ENCODE measurements at places on chromosomes 4 and X. TPM values are rescaled to one million over a fixed set of nuclear protein-coding genes. Genes with fewer than 3 reads are reported as not detected.
A peak's percentile ranks its signal among the peaks of the same experiment; 100 is the strongest.

DNA sequence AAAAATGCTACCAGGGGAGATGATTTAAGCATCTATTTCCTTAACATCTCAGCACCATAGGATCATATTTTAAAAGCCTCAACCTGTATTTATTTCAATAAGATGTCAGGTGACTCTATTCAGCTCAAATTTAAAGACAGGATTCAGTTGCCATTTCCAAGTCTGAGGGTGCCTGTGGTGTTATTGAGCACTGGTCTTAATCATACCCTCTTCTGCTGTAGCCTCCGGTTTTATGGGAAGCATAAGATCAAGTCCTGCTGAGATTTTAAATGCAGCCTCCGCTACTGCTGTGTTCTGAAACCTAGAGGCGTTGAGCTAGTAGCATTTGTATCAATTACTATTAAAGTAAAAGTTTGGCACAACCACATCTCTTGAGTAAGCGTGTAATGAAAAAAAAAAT lies 185.7 kb upstream of the NWD2 start:
- no peak for DNase-seq
- no peaks in the 10 kb centered on the region for H3K4me1 ChIP-seq
- no peak overlapping the region for H3K27ac ChIP-seq
- H3K4me3 ChIP-seq = no peak overlapping the region
- H3K27me3 ChIP-seq = no peaks in the 10 kb centered on the region

Gene GPRASP3
- 4.3 TPM for total RNA-seq

- H3K27me3 ChIP-seq = no peaks in the 10 kb centered on the region
- no peak overlapping the region for H3K4me3 ChIP-seq
- no peak overlapping the region for H3K27ac ChIP-seq
These were observed 117.3 kb downstream of the WDFY3 start for GRCh38 chr4:84849051-84849640.

Gene TLR1
- total RNA-seq = 26.4 TPM

DNA sequence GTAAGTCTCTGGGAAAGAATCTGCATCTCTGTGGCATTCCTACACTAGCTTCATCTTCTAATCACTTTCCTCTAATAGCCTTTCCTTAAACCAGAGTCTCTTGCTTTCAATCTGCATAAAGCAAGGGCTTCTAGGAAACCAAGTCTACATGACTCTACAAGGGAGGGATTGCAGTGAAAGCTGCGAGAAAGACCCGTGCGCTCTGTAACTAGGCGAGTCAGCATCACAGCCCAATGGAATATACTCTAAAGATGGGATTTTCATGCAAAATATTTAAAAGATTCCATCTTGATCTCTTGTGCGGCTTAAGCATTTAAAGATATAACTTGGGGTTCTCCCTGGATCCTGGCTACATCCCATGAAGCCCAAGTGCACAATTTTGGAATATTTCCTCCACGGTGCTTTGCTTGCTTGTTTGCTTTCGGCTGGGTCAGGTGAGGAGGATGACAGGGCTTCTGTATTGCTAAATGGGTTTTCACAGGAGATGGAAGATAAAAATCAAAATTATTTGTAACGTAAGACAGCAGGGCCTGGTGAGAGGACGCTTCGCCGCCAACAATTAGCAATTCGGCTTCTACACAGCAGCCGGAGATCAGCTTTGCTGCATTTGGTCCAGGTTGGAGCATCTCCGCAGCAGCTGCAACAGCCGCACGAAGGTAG lies 687 bp upstream of the GRIA2 start:
- H3K4me1 ChIP-seq = peaks cover 3% of the 10 kb centered on the region
- H3K36me3 ChIP-seq = no peaks in the 10 kb centered on the region
- H3K27ac ChIP-seq = no peak overlapping the region
- no peak for DNase-seq

GRCh38 chrX:46918434-46918833 lies 6.2 kb downstream of the JADE3 start:
- no peaks in the 10 kb centered on the region for H3K27me3 ChIP-seq
- no peak overlapping the region for H3K4me3 ChIP-seq
- H3K36me3 ChIP-seq = no peaks in the 10 kb centered on the region
- no peak overlapping the region for H3K27ac ChIP-seq
- no peaks in the 10 kb centered on the region for H3K4me1 ChIP-seq
- DNase-seq = no peak

Gene GRK4
- 8.0 TPM for total RNA-seq

Gene SCRG1
- total RNA-seq = not detected

Gene ZNF595
- 16.1 TPM for total RNA-seq

DNA sequence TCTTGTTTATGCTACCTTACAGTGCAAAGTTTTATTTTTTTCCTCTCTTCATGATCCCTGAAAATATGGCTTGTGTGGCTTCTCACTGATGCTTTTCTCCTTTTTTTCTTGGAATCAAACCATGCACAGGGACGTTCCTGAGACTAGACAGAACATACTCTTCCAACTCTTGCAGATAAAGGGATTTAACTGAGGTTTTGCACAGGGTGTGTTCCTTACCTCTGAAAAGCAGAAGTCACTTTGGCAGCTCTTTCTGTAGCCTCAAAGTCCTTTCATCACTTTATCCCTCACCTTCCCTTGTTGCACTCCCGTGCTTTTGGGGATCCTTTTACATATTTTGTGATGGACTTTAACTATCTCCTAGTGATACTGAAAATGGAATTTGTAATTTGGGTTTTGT lies 300.1 kb downstream of the SPRY1 start:
- H3K4me1 ChIP-seq = no peaks in the 10 kb centered on the region
- no peak overlapping the region for H3K4me3 ChIP-seq
- no peak for DNase-seq
- no peak overlapping the region for H3K27ac ChIP-seq
- H3K36me3 ChIP-seq = no peaks in the 10 kb centered on the region

GRCh38 chrX:111560801-111561200 lies 49.4 kb downstream of the SERTM2 start:
- H3K4me3 ChIP-seq = no peak overlapping the region
- H3K27me3 ChIP-seq = no peaks in the 10 kb centered on the region
- no peaks in the 10 kb centered on the region for H3K4me1 ChIP-seq
- no peak overlapping the region for H3K27ac ChIP-seq
- DNase-seq = no peak

GRCh38 chrX:147733369-147733768 lies 178.3 kb upstream of the FMR1 start:
- no peaks in the 10 kb centered on the region for H3K4me1 ChIP-seq
- DNase-seq = no peak
- no peaks in the 10 kb centered on the region for H3K27me3 ChIP-seq
- H3K4me3 ChIP-seq = no peak overlapping the region
- H3K36me3 ChIP-seq = no peaks in the 10 kb centered on the region
- H3K27ac ChIP-seq = no peak overlapping the region

DNA sequence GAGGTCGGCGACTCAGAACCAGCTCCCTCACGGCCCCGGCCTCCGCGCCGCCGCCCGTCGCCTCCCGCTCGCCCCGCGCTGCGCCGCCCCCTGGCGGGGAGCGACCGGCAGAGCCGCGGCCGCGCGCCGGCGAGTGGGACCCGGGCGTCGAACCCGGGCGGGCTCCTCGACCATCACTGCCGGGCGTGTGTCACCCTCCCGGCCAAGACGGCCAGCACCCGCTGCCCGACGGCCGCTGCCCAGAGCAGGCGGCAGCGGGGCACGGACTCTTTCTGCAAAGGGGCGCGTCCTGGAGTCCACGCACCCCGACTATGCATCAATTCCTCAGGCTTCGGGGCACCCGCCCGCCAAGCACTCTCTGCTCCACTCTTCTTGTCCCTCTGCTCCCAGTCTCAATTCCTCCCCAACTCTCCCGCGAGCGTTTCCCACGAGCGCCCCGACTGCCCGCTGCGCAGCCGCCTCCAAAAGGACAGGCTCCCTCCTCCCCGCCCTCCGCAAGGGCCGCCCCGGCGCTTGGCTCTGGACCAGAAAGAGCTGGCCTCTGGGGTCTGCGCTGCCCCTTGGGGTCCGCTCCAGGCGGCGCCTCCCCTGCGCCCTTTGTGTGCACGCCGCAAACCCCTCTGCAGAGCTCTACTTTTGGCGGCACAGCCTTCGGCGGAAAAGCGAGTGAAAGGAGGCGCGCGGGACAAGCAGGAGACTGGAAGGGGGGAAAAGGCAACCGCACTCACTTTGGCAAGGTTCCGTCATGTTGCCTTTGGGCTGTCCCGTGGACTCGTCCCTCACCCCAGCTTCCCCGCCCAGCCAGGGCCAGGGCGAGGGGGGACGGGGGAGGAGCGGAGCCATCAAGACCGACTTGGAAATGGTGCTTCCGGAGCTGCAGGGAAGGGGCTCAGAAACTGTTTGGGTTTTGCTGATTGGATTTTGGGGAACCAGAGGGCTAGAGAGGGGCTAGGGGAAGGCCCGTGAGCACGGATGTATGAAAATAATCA lies 1.0 kb downstream of the PDE5A start:
- peak overlapping the region; percentile 84 for H3K27ac ChIP-seq
- H3K27me3 ChIP-seq = peaks cover 4% of the 10 kb centered on the region
- H3K4me1 ChIP-seq = peaks cover 4% of the 10 kb centered on the region
- peak; percentile 83 for DNase-seq
- peak overlapping the region; percentile 80 for H3K4me3 ChIP-seq

Gene GPR143
- total RNA-seq = 1.6 TPM

Gene SSX2B
- not detected for total RNA-seq

DNA sequence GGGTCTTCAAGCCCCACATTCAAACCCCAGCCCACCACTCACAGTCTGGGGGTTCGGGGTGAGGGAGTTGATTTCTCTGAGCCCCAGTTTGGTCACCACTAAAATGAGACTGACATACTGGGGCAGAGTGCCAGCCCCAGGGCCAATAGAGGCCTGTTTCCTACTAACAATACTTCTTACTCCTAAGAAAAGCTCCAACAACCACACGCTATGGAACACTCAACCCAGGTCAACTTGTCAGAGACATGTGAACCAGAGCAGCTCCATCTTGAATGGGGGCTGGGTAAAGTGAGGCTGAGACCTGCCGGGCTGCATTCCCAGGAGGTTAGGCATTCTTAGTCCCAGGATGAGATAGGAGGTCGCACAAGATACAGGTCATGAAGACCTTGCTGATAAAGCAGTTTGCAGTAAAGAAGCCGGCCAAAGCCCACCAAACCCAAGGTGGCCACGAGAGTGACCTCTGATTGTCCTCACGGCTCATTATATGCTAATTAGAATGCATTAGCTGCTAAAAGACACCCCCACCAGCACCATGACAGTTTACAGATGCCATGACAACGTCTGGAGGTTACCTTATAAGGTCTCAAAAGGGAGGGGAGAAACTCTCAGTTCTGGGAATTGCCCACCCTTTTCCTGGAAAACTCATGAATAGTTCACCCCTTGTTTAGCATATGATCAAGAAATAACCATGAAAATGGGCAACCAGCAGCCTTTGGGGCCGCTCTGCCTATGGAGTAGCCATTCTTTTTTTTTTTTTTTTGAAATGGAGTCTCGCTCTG lies 26.6 kb upstream of the HTRA3 start:
- H3K36me3 ChIP-seq = peaks cover 17% of the 10 kb centered on the region
- peaks cover 23% of the 10 kb centered on the region for H3K4me1 ChIP-seq
- peak overlapping the region; percentile 47 for H3K27ac ChIP-seq
- H3K27me3 ChIP-seq = no peaks in the 10 kb centered on the region

DNA sequence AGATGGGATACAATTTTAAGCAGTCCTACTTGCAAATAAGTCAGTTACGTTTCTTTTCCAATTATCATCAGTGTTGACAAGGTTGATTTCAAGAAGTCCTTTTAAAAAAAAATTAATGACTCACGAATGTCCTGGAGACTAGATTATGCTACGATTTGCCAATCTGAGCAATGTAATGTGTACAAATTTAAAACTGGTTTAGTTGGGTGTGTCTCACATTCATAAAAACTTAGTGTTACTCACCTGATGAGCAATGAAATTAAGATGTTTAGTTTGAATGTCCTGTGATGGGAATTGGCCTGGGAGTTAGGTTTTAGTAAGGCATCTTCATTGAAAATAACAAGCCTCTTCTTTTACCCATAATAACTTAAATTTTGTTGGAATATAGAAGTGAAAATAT lies 136.7 kb upstream of the POF1B start:
- H3K27me3 ChIP-seq = no peaks in the 10 kb centered on the region
- no peak overlapping the region for H3K4me3 ChIP-seq
- H3K27ac ChIP-seq = no peak overlapping the region

Gene PAGE2B
- not detected for total RNA-seq

DNA sequence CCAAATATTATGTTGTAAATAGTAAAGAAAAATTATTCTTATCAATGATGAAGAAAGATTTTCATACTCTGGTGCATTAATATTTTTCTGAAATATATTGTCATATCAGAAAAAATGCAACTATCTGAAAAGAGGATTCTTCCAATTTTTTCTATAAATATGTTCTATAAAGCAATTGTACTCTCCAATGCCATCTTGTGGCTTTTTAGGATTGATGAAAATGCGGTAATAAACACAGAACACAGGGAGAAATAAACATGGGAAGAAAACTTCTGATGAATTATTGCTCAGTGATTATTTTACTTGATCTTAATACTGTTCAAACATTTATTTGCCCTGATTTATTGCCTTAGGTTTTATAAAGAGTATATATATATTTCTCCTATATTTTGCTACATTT lies 215.4 kb downstream of the IL1RAPL1 start:
- no peak for DNase-seq
- no peak overlapping the region for H3K27ac ChIP-seq
- H3K4me3 ChIP-seq = no peak overlapping the region
- H3K36me3 ChIP-seq = no peaks in the 10 kb centered on the region
- no peaks in the 10 kb centered on the region for H3K4me1 ChIP-seq

- no peak overlapping the region for H3K27ac ChIP-seq
- no peaks in the 10 kb centered on the region for H3K27me3 ChIP-seq
- DNase-seq = no peak
- no peaks in the 10 kb centered on the region for H3K36me3 ChIP-seq
These were observed 24.4 kb upstream of the DYNLT3 start for GRCh38 chrX:37871626-37872302.

DNA sequence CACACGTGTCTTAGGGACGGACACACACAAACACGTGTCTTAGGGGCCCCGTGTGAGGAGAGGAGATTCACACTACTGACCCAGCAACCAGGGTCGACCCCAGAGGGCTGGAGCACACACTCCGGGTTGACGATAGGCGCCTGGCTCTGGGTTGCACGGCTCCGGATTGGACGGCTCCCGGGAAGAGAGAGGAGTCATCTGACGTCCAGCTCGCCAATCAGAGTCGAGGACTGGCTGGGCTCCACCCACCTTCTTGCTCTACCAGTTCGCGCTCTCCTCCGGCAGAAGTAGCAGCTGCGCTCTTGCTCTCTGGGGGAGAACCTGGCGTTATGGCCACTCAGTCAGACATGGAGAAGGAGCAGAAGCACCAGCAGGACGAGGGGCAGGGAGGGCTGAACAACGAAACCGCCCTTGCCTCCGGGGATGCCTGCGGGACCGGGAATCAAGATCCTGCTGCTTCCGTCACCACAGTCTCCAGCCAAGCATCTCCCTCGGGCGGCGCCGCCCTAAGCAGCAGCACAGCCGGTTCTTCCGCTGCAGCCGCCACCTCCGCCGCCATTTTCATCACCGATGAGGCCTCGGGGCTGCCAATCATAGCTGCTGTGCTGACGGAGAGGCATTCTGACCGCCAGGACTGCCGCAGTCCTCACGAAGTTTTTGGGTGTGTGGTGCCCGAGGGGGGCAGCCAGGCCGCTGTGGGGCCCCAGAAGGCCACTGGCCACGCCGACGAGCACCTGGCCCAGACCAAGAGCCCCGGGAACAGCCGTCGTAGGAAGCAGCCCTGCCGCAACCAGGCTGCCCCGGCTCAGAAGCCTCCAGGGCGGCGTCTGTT lies 74.3 kb downstream of the NUDT10 start:
- no peak overlapping the region for H3K27ac ChIP-seq
- DNase-seq = no peak
- H3K4me1 ChIP-seq = no peaks in the 10 kb centered on the region
